ENCODE measurements at places on chromosomes 1 and 21.

GRCh38 chr1:226798427-226799411 is 59.6 kb upstream of the ITPKB start:
- no peak for DNase-seq

DNA sequence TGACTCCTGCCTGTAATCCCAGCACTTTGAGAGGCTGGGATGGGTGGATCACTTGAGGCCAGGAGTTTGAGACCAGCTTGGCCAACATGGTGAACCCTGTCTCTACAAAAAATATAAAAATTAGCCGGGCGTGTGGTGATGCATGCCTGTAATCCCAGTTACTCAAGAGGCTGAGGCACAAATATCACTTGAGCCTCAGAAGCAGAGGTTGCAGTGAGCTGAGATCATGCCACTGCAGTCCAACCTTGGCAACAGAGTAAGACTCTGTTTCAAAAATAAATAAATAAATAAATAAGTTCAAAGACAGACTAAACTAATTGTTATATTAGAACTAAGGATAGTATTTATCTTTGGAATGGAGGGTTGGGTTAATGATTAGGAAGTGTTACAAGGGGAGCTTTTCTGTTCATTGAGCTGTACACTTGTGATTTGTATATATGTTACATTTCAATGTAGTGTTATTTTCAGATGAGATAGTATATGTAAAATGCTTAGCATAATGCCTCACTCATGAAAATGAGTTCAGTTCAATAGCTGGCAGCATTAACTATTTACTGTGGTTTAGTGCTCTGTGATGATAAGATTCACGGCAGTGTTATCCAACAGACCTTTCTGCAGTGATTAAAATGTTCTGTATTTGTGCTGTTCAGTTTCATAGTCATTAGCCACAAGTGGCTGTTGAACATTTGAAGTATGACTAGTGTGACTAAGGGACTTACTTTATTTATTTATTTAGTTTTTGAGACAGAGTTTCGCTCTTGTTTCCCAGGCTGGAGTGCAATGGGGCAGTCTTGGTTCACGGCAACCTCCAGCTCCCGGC is 47.7 kb downstream of the OSBPL9 start:
- DNase-seq, result peak; percentile 23

DNA sequence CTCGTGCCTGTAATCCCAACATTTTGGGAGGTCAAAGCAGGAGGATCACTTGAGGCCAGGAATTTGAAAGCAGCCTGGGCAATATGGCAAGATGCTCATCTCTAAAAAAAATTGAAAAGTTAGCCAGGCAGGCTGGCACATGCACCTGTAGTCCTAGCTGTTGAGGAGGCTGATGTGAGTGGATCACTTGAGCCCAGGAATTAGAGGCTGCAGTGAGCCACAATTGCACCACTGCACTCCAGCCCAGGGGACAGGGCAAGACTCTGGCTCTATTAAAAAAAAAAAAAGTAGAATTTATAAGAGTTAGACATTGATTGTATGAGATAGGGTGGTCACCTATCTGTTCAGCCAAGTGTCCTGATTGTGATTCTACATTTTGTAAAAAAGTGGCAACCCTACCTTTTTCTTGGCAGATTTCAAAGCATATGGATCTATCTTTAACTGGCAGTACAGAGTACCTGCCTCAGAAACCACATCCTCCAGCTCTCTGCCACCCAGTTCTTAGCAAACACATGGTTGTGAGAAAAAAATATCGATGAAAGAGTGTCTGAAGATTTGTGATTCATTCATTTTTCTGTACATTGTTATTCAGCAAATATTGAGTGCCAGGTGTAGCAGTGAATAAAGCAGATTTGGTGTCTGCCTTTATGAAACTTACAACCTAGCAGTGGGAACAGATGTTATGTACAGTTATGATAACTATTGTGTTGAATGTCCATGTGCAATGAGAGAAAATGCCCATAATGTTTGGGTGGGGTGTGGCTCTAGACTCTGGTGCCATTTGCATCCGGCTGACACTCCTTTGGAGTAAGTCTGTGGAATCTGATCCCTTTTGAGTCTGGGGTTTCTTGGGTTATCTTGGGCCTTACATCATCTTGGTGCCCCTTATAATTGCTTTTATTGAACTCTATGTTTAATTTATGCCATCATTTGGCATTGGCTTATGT is 82.5 kb downstream of the ST3GAL3 start:
- no peak for DNase-seq

GRCh38 chr1:154094411-154094810 is 60.5 kb downstream of the NUP210L start:
- no peak for DNase-seq

DNA sequence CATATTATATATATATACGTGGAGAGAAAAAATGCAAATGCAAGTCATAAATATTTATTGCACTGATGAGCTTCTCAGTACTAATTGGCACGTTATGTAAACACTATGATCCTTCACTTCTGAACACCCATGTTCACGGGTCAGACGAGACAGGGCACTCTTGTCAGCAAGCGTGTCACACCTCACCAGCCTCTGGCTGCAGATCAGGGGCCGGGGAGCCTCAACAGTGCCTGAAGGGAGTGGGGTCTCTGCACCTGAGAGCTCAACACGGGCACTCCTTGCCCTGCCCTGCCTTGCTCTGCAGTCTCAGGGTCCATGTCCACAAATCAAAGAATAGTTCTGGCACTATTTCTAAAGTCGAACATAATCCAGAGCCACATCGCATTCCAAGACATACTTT is 409 bp upstream of the HIVEP3 start:
- no peak for DNase-seq

DNA sequence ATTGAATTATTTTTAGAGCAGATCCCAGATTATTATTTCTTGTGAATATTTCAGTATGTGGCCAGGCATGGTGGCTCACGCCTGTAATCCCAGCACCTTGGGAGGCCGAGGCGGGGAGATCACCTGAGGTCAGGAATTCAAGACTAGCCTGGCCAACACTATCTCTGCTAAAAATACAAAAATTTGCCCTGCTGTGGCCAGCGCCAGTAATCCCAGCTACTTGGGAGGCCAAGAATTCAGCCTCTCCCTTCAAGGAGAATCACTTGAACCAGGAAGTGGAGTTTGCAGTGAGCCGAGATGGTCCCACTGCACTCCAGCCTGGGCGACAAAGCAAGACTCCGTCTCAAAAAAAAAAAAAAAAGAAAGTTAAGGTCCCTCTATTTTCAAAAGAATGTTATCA is 4.3 kb downstream of the OSBPL9 start:
- no peak for DNase-seq

- peak; percentile 21 for DNase-seq
Observed at GRCh38 chr21:36430841-36431240, 45.6 kb downstream of the CHAF1B start.

- DNase-seq, result no peak
Observed at GRCh38 chr21:43733529-43734071, 14.7 kb downstream of the PDXK start.

GRCh38 chr1:16396591-16396990 is 29.5 kb downstream of the SZRD1 start:
- peak; percentile 62 for DNase-seq

DNA sequence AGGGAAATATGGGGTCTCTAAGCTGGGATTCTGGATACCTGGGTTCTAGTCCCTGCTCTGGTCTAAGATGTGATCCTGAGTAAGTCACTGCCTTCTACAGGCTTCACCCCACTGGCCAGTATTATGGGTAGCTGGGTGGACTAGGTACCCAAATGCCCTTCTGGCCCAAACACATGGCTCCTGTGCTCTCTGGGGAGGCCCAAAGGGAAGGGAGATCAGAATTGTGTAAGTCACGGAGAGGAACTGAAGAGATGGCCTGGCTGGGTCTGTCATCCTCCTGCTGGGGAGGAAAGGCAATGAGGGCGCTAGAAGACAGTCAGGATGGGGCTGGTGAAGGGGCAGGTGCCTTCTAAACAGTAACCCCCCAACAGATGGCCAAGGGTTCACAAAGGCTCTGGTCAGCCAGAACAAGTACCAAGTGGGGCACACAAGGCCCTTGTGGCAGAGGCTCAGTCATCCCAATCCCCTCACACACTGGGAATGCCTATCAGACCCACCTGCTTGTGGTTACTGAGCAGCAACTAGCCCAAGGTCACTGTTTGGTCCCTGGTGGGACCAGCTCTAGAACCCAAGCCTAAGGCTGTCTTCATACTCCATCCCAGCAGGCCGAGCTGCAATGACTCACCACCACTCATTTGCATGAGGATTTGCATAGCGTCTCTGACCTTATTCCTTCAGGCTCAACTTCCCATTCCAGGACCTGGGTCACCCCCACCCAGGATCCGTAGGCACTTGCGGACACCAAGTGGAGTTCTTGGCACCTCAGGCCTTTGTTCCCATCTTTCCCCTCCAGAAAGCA is 9.2 kb downstream of the MEF2D start:
- no peak for DNase-seq

- DNase-seq, result no peak
Observed at GRCh38 chr1:48988633-48989197, 212.0 kb upstream of the BEND5 start.

GRCh38 chr21:34511787-34512455 is at the start of gene KCNE1:
TSS of gene KCNE1 (minus strand) at chr21:34512210. CDS start at chr21:34449634, 62,576 bp downstream.
- no peak for DNase-seq

- DNase-seq, result no peak
Observed at GRCh38 chr1:209749205-209749604, 6.6 kb upstream of the TRAF3IP3 start.

GRCh38 chr1:65148548-65149350 is 746 bp downstream of the AK4 start:
- DNase-seq, result peak; percentile 51

DNA sequence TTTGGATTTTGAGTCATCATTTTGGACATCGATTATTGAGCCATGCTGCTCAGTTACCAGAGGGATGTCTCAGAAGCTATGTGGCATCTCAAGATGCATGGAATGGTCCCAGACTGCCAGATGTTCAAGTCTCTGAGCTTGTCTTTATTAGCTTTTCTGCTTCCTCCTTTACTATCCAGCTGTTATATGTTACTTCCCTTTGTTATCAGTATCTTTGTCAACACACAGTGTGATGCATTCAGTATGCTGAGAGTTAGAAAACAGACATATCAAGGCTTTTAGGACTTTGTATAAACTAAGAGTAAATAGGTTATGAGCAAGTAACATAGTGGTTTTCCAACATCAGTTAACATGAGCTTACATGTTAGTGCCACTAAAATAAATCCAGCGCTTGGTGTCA is 474.5 kb downstream of the DSCAM start:
- DNase-seq, result no peak

GRCh38 chr1:240942901-240943300 is 330.9 kb upstream of the GREM2 start:
- no peak for DNase-seq

DNA sequence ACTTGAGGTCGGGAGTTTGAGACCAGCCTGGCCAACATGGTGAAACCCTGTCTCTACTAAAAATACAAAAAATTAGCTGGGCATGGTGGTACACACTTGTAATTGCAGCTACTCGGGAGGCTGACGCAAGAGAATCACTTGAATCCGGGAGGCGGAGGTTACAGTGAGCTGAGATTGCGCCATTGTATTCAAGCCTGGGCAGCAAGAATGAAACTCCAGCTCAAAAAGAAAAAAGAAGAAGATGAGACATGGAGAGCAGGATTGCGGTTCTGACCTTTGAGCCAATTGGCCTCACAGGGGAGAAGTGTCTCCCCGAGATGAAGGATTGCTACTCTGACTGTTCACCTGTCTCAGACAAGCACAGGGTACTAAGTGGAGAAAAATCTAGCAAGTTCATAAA is 6.6 kb downstream of the SCCPDH start:
- DNase-seq, result no peak

GRCh38 chr21:14737922-14738321 is 191.8 kb upstream of the SAMSN1 start:
- DNase-seq, result peak; percentile 26

GRCh38 chr1:46393510-46393909 is 607 bp upstream of the FAAH start:
- DNase-seq, result no peak

- DNase-seq, result no peak
Observed at GRCh38 chr21:46503922-46504550, 45.3 kb downstream of the DIP2A start.

GRCh38 chr21:32424674-32425073 is 12.2 kb downstream of the EVA1C start:
- DNase-seq, result no peak

GRCh38 chr1:240149484-240150094 is 57.9 kb downstream of the FMN2 start:
- peak; percentile 22 for DNase-seq

DNA sequence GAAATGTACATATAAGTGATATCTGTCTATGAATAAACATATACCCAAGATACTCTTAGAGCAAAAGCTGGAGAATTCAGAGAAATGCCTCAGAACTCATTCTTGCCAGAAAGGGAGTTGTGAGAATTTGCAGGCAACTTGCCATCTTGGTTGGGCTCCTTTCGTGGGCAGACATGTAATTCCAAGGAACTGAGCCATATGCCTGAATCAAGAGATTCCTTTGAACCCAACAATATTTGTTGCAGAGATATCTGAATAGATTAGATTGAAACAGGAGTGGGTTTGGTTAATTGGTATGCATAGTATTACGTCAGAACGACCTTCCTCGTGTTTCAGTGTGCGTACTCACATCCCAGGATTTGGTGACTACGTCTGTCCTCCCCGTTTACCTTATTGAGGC is 67.0 kb downstream of the TGFB2 start:
- peak; percentile 48 for DNase-seq

DNA sequence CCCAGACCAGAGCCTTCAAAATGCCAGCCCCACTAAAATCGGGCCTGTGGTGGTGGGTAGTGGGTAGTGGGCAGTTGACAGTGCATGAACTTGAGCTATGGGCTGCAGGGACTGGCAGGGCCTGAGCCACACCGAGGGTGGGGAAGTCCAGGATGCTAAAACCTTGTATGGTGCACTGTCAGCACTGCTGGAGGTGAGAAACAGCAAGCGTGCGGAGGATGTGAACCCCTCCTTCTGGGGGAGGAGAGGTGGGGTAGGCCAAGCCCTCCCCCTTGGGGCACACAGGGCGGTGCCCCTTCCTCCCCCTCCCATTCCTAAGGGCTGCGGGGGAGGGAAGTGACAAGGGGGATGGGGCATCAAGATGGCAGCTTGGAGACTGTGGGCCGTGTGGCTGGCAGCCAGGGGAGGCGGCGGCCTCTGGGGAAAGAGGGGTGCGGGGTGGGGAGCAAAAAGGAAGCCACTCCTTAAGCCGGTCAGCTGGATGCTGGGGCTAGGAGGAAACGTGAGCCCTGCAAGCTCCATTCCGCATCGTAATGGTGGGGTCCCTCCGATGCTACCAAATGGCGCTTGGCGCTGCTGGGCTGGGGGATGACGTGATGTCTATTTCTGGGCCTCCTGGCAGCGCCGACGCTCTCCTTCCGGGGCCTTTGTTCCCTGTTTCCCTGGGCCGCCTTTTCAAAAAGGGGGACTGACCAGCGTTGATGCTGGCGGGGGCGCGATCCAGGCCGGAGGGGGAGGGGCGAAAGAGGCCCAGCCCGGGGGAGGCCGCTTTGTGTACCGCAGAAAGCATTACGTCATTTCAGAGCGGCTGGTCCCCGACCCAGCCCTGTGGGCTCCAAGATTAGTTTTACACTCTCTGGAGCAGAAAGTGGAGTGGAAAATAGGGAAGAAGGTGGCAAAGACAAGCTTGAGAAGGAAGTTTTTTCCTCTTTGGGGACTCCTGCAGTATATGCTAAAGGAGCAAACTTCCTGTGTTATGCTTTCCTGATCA is 809 bp downstream of the SYT11 start:
- no peak for DNase-seq

GRCh38 chr1:180982422-180982821 is 40.2 kb downstream of the STX6 start:
- no peak for DNase-seq
